ENCODE measurements at places on chromosomes 3 and 15. TPM values are rescaled to one million over a fixed set of nuclear protein-coding genes. Genes with fewer than 3 reads are reported as not detected.
A peak's percentile ranks its signal among the peaks of the same experiment; 100 is the strongest.

GRCh38 chr3:125132815-125133214 lies 77.0 kb upstream of the HEG1 start:
- no peak overlapping the region for H3K4me3 ChIP-seq
- no peak overlapping the region for H3K27ac ChIP-seq
- peaks cover 47% of the 10 kb centered on the region for H3K4me1 ChIP-seq
- DNase-seq = no peak
- H3K36me3 ChIP-seq = peaks cover 4% of the 10 kb centered on the region

DNA sequence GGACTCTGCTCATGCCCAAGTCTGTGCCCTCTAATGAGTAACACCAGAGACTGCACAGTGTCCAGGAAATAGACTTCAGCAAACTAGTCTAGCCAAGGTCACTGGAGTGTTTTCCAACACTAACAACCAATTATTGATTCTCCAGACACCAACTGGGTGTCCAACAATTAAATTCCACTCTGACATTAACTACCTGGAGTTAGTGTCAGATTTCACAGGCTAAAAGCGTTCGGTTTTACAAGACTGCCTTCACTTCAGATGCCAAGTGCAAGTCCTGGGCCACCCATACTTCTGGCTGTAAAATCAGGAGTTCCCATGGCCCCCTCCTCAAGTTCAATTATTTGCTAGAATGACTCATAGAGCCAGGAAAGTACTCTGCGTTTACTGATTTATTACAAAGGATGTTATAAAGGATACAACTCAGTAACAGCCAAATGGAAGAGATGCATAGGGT lies 20.8 kb upstream of the CFAP161 start:
- no peak overlapping the region for H3K27ac ChIP-seq
- no peak overlapping the region for H3K4me3 ChIP-seq
- H3K27me3 ChIP-seq = peaks cover 5% of the 10 kb centered on the region
- no peak for DNase-seq
- H3K36me3 ChIP-seq = no peaks in the 10 kb centered on the region
- peaks cover 52% of the 10 kb centered on the region for H3K4me1 ChIP-seq

- peaks cover 39% of the 10 kb centered on the region for H3K4me1 ChIP-seq
- H3K36me3 ChIP-seq = peaks cover 75% of the 10 kb centered on the region
- peak overlapping the region; percentile 78 for H3K27ac ChIP-seq
- no peak for DNase-seq
- H3K4me3 ChIP-seq = no peak overlapping the region
- H3K27me3 ChIP-seq = peaks cover 3% of the 10 kb centered on the region
Measured at GRCh38 chr15:57237301-57237642, 139.0 kb upstream of the CGNL1 start.

DNA sequence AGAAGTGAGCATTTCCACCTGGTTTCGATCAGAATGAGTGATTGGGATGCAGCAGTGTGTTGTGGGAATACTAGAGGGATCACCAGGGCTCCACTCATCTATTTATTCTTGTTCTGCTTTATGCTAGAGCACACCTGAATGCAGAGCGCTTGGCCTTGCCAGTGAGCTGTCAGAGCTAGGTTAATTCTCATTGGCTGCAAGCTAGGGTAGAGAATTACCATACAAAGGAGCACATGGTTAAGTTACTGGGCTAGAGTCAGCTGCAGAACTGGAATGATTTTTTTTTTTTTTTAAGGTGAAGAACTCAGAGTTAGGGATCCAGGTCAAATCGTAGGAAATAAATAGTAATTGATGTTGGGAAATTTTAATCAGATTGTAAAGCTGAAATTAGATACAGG lies 8.8 kb downstream of the EIF2AK4 start:
- peak overlapping the region; percentile 69 for H3K4me3 ChIP-seq
- H3K27me3 ChIP-seq = no peaks in the 10 kb centered on the region
- H3K36me3 ChIP-seq = peaks cover 71% of the 10 kb centered on the region
- peaks cover 91% of the 10 kb centered on the region for H3K4me1 ChIP-seq

DNA sequence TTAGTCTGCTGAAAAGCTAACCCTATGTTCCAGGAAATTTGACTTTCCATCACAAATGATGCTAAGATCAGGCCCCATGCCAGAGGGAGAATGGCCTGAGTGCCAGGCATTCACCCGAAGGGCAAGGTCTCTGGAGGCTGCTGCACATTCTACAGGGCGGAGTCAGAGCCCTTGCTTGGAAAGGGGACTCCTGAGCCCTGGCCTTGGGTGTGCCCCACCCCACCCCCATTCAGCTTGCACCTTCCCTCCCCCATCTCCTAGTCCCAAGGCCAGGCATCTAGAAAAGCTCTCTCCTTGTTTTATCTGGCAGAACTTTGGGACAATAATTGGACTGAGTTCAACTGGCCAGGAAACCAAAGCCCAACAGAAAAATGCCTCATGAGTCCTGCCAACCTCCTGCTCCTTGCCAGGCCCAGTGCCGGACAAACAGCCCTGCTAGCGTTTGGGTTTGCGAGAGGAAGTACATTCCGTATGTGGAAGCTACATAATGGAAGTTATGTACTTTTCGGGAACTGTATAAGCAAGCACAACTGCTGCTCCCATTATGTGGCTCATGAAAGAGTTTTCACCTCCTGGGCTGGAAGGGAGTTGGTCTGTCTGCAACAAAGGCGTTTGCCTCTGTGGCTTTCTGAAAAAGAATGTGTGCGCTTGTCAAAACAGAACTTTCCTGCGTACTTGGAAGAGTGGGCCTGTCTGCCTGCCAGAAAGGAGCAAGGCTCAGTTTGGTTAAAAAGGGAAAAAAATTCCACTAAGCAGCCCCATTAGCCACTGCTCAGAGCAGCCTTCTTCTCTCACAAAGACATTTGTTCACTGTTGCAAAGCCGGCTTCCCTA lies 321.5 kb upstream of the CTNNB1 start:
- H3K27ac ChIP-seq = no peak overlapping the region
- no peaks in the 10 kb centered on the region for H3K4me1 ChIP-seq
- H3K27me3 ChIP-seq = no peaks in the 10 kb centered on the region
- no peak overlapping the region for H3K4me3 ChIP-seq

DNA sequence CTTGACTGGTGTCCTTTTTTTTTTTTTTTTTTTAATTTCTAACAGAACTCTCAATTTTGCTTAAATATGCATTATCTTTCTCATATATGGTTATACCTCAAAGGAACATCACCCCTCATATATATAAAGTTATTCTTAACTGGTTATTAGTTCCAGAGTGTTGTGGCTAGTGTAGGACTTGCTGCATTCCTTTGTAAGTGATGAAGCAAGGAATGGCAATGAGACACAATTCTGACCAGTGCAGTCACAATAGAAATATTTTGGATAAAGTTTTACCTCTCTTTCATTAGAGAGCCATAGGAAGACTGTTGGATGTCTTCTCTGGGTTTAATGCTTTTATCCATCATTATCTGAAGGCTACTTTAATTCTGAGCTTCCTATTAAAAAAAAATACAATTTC lies 75.5 kb upstream of the CBLB start:
- peak overlapping the region; percentile 90 for H3K27ac ChIP-seq
- no peaks in the 10 kb centered on the region for H3K36me3 ChIP-seq
- H3K4me3 ChIP-seq = peak overlapping the region; percentile 77
- peaks cover 52% of the 10 kb centered on the region for H3K4me1 ChIP-seq
- peak; percentile 43 for DNase-seq
- H3K27me3 ChIP-seq = no peaks in the 10 kb centered on the region

DNA sequence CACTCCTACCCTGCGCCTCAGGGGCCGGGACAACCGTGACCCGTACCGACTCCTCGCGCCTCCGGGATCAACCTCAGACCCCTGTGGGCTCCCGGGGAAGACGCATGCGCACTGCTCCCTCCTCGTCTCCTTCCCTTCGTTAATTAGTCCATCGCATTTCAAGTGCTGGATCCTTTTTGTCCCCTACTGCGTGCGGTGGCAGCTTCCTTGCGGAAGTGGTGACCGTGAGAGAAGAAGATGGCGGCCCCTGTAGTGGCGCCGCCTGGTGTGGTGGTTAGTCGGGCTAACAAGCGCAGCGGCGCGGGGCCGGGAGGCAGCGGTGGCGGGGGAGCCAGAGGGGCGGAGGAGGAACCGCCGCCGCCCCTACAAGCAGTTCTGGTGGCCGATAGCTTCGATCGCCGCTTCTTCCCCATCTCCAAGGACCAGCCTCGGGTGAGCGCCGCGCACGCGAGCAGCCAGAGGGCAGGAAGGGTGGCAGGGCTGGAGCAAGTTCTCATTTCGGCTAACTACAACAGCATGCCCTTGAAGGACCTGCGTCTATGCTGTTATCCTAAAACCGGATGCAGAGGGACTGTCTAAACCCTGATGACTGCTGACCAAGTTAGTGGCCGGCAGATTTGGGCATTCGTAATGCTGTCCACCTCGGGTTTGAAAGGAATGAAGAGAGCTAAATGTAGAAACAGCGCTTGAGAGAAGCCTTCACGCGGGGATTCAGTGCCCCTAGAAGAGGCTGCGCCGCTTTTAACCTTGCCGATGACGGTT lies at the start of gene EIF2B5:
Gene EIF2B5 (plus strand): TSS at position 210 of the 762 bp plus-strand sequence. CDS start 28 bp downstream, at position 238.
- H3K4me3 ChIP-seq = peak within 1 kb of the TSS; percentile 99
- peak within 1 kb of the TSS; percentile 96 for H3K27ac ChIP-seq
- DNase-seq = peak; percentile 91
- peaks cover 14% of the 10 kb centered on the region for H3K36me3 ChIP-seq
- no peaks in the 10 kb centered on the region for H3K27me3 ChIP-seq
- H3K4me1 ChIP-seq = peaks cover 36% of the 10 kb centered on the region

DNA sequence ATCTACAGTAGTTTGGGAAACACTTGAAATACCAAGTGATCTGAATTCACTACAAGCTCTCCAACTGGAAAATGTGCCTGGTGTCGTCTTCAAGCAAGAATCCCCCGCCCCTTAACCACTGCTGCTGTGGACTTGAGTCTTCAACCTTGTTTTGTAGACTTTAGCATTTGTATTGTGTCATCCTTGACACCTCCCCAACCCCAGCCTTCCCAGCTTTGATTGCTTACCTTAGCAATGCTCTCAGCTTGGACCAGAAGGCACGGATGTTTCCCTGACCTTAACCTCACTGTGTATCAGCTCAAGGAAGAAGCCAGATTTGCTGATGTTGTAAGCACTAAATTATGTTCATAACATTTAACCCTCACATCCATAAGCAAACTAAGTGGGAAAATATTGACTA lies 146.4 kb downstream of the IGF1R start:
- H3K4me1 ChIP-seq = peaks cover 66% of the 10 kb centered on the region
- H3K36me3 ChIP-seq = no peaks in the 10 kb centered on the region
- no peak overlapping the region for H3K27ac ChIP-seq
- 0 out of 2 replicates have a peak, but pooled peaks cover 1% of the 10 kb centered on the region for H3K27me3 ChIP-seq
- DNase-seq = no peak

GRCh38 chr3:159169828-159170227 lies 368.0 kb downstream of the MFSD1 start:
- H3K4me3 ChIP-seq = peak overlapping the region; percentile 71
- no peaks in the 10 kb centered on the region for H3K36me3 ChIP-seq
- peak overlapping the region; percentile 91 for H3K27ac ChIP-seq
- H3K27me3 ChIP-seq = peaks cover 7% of the 10 kb centered on the region
- peak; percentile 78 for DNase-seq

The INAFM2 gene
- 19.6 TPM for total RNA-seq

The DNAH12 gene
- total RNA-seq = 0.05 TPM

The ZBBX gene
- total RNA-seq = not detected

The FAM107A gene
- not detected for total RNA-seq

The NPAP1 gene
- not detected for total RNA-seq

The RTP1 gene
- total RNA-seq = not detected

The RTP3 gene
- not detected for total RNA-seq

Measured in HFFc6 (cell line).